ENCODE measurements at places on chromosomes 12 and 14.
A peak's percentile ranks its signal among the peaks of the same experiment; 100 is the strongest.

GRCh38 chr12:121538699-121539061, 42.1 kb downstream of the KDM2B start:
- DNase-seq: peak; percentile 61

- no peak for DNase-seq
Observed at GRCh38 chr14:105334383-105335230, 20.1 kb downstream of the PACS2 start.

DNA sequence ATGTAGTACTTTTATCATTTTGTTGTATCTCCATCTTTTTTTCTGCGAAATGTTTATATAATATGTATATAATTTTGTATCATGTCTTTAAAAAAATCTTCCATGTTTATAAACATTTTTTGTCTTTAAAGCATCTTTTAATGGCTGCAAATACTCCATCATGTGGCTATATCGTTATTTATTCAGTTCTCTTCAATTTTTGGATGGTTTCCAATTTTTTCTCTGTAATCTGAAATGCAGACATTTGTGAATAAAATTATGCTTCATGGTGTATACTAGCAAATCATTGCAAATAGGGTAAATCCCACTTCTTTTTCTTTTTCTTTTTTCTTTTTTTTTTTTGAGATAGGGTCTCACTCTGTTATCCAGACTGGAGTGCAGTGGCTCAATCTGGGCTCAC, 54.0 kb downstream of the CPSF2 start:
- no peak for DNase-seq

GRCh38 chr12:122031342-122032216, 9.9 kb downstream of the BCL7A start:
- peak; percentile 53 for DNase-seq

- peak; percentile 11 for DNase-seq
Observed at GRCh38 chr14:21059842-21060613, 2.4 kb downstream of the RNASE8 start.

- DNase-seq: peak; percentile 70
Observed at GRCh38 chr12:123571343-123571813, 13.0 kb upstream of the TMED2 start.

DNA sequence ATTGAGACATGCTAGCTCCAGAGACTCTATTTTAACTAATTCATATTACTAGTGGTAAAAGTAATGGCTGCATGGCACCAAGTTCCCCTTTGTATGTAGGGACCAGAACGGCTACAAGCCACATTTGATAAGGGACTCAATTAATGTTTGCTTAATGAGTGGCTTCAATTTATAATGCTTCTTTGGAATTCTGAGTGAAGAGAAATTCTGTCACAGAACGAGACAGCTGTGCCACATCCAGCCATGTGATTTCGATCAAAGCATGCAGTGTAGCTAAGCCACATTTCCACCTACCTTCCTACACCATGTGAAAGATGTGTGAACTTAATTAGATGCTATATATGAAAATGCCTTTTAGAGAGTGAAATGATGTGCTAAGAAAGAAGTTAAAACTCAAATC, 217.4 kb downstream of the ACSS3 start:
- DNase-seq: no peak

- no peak for DNase-seq
Observed at GRCh38 chr14:105477660-105478397, 3.2 kb downstream of the CRIP2 start.

DNA sequence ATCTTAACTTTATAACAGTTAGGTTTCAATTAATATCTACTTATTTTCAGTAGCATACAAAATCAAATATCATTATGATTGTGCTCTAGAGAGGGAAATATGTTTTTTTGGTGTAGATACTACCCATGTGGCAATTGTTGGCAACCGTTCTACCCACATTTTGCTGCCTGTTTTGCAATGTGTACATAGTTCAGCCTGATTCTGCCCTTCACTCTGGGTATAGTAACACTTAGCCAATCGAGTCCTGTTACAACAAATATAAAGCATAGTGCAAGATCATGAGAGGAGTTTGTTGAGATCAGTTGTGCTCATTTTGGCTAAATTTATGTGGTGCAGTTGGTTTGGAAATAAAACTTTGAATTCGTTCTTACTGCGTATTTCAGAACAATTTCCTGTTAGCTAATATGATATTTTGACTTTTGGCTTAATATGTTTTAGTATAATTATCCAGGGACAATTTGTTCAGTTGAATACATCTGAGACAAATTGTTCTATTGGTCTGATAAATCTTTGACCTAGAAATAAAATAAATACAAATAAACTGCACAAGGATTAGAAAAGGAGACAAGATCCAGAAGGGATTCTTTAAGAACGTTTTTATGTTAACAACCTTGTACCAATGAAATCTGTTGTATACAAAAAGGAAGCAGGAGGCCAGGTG, 76.9 kb downstream of the ATF7IP start:
- DNase-seq: no peak

- DNase-seq: no peak
Observed at GRCh38 chr14:68341411-68342212, 451.3 kb downstream of the ZFP36L1 start.

GRCh38 chr12:53845932-53846331, 92.7 kb upstream of the HOXC13 start:
- DNase-seq: no peak

DNA sequence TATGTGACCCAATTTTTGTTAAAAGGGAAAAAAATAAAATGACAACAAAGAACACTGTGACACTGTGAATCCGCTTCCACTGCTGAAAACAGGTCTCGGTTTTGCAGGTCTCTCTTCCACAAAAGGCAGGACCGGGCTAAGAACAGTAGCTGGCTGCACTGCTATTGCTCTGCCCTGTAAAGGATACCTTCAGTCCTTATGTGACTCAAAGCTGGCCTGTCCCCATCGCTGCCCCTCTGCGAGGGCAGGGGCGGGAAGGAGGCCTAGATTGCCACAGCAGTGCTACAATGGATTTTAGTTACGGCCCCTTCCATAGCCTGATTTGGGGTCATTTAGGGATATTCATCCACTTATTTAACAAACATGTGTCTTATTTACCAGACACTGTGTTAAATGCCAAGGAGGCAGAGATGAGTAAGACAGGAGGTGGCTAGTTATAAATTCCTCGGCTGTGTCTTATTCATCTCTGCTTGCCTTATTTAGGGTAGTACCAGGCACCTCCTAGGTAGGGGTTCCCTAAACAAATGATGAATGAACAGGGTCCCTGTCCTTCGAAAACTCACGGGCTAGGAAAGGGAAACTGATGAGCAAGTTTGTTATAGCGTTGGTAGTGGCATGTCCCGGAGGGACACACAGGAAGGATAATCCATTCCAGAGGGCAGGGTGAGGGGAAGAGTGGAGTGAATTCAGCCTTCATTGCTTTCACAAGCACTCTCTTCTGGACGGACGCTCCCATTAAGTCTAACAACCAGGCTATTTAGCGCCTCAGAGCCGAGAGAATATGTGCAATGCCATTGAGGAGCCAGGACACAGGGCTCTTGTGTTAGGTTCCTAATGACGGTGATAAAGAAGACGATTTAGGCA, 73.3 kb downstream of the EID3 start:
- DNase-seq: peak; percentile 64

- DNase-seq: peak; percentile 90
Observed at GRCh38 chr14:60775296-60775695, 40.7 kb downstream of the MNAT1 start.

GRCh38 chr12:102022286-102022685, 39.5 kb downstream of the WASHC3 start:
- DNase-seq: no peak

GRCh38 chr12:56141946-56142784, 10.2 kb upstream of the MYL6B start:
- DNase-seq: no peak

DNA sequence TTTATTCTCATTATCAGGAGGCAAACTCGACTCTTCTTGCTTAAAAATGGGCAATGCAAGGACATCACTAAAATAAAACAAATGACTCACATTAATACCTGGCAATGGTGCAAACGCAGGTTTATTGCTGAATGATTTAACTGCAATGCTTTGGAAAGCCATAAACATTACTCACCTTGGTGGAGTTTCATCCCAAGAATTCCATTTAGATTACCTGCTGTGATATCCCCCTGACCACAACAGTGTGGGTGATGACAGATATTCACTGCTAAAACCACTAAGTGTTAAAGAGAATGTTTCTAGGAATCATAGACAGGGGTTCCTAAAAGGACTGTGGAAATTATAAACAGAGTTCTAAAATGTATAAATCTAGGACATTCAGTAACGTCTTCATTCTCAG, 35.3 kb upstream of the CSRNP2 start:
- peak; percentile 87 for DNase-seq

GRCh38 chr14:86196471-86196870, 666.5 kb downstream of the FLRT2 start:
- DNase-seq: no peak

Measured in ELR (cell line).